ENCODE measurements at places on chromosomes 12 and 14. TPM values are rescaled to one million over a fixed set of nuclear protein-coding genes. Genes with fewer than 3 reads are reported as not detected.

The NKX2-1 gene
- total RNA-seq, result not detected

The KLRD1 gene
- 17.7 TPM for total RNA-seq

The GPR132 gene
- 16.8 TPM for total RNA-seq

The FAM222A gene
- total RNA-seq, result 4.2 TPM

The FAM181A gene
- not detected for total RNA-seq

The POLE gene
- total RNA-seq, result 98.4 TPM

The TAS2R10 gene
- 0.19 TPM for total RNA-seq

The GRIN2B gene
- total RNA-seq, result not detected

The PMEL gene
- 0.13 TPM for total RNA-seq

DNA sequence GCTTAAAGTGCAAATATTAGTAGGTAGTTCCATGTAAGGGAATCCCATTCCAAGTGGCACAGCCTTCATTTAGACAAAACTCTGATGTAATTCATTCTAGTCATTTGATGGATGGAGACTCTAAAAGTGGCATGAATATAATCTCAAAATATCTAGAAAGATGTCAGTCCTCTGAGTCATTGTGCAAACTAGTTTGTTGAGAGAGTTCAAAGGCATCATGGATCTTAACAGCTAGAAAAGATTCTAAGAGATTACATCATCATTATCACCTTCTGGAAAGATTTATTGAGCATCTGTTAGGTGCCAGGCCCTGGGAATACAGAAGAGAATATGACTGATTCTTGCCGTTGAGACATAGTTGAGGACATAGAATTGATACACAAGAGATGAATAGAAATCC lies 30.7 kb downstream of the CRADD start:
- no peak for DNase-seq

DNA sequence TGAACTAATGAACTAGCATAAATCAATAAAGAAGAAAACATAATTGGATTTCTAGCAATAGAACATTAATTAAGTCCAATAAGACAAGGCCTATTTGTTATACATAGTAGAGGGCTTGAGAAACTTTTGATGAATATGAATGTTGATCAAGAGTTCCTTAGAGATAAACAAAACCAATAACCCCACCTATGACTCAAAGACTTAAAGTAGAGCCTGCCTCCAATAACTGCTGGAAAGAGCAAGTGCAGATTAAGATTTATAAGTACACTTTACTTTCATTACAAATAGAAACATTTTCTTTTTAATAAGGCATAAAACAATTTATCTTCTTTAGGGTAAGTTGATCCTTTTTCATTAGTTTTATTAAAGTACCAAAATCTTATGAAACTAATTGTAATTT lies 185.7 kb downstream of the SRGAP1 start:
- DNase-seq, result no peak

DNA sequence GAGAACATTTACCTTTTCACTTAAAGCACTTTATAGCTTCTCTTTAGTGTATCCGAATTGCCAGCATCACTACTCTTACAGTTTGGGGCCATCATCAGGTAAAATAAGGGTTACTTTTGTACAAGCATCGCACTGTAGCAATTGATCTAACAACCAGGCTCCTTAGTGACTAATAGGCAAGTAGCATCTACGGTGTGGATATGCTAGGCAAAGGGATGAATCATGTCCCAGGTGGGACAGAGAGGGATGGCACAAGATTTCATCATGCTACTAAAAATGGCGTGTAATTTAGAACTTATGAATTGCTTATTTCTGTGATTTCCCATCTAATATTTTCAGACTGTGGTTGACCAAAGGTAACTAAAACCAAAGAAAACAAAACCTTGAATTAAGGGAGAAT lies 582.3 kb downstream of the KCNH5 start:
- no peak for DNase-seq

GRCh38 chr14:52010173-52010693 lies 20.9 kb downstream of the RTRAF start:
- no peak for DNase-seq

DNA sequence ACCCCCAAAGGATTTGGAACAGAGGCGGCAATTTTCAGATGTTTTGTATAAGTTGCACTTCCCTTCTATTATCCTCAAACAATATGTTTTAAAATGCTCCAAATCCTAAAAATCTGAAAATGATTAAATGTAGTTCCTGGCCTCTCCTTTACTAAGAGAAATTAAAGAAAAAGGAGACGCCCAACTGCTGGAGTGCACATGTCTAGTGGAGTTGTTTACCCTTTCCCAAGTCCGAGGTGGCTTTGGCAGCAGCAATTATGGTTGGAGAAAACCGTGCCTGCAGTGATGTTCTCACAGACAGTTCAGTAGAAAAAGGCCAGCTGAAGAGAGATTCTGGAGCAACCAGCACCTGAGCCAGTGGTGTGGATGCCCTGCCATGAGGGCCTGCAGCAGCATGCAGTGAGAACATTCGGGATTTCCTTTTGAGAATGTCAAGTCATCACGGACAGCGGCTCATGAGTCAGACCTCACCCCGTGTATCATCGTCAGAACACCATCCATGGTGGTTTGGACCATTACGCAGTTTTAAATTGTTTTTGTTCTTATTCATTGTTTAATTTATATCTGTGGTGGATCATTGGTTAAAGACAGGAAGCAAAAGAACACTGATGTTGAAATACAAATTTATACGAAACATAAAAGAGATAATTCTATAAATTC lies 179.0 kb upstream of the KRR1 start:
- no peak for DNase-seq

DNA sequence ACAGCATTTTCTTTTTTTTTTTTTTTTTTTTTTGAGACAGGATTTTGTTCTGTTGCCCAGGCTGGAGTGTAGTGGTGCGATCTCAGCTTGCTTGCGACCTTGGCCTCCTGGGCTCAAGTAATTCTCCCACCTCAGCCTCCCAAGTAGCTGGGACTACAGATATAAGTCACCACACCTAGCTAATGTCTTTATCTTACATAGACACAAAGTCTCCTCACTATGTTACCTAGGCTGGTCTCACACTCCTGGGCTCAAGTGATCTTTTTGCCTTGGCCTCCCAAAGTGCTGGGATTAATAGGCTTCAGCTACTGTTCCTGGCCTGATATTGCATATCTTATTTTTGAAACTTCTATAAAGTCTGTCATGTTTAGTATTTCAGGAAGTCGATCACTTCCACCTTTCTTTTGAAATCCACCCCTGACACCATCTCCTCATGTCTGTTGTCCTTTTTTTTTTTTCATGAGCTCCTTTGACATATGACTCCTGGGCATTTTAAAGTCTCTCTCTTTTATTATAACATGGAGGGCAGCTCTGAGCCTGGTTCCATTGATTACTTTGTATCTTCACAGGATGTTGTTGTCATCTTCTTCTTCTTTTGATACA lies 5.9 kb upstream of the A2ML1 start:
- DNase-seq, result no peak

DNA sequence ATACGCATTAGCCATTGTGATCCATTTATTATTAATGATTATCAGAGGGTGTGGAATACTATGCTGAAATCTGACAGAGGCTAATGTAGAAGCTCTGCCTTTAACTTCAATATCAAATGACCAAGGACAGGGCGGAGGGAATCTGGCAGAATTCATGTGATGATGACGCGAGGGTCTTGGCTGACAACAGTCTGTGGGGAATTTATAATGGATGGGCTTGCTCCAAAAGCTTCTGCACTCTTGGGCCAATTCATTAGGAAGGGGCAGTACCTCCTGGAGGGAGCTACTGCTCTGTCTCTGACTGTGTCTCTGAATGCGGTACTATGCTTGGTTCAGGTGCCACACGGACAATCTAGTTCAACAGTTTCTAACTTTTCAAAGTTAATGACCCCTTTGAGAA lies 46.2 kb downstream of the GALNT8 start:
- no peak for DNase-seq

DNA sequence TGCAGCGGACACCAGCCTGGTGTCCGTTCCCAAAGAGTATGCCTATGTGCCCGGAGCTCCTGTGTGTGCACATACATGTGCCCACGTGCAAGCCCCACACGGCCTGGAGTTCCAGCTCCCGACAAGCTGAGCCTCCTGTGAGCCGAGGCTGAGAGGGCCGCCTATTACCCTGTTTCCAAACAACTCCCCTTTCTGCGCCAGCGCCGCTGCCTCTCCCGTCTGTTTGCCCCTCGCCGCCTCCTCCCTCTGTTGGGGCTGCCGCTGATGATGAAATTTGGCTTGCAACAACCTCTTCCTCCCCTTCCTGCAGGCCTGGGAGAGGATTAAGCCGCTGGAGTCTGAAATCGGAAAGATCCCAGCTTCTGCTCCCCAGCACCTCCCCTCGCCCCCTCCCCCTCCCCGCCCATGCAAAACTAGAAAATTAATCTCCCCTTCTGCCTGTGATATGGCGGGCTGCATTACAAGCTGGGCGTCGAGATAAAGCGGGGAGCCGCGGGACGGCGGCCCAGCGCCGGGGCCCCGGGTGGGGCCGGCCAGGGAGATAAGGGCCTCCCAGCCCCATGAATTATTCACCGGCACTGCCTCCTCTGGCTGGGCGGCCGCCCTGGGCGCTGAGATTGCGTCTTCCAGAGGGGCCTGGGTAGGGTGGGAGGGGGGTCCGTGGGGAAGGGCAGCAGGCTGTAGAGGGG lies 6.8 kb upstream of the ASIC1 start:
- no peak for DNase-seq

DNA sequence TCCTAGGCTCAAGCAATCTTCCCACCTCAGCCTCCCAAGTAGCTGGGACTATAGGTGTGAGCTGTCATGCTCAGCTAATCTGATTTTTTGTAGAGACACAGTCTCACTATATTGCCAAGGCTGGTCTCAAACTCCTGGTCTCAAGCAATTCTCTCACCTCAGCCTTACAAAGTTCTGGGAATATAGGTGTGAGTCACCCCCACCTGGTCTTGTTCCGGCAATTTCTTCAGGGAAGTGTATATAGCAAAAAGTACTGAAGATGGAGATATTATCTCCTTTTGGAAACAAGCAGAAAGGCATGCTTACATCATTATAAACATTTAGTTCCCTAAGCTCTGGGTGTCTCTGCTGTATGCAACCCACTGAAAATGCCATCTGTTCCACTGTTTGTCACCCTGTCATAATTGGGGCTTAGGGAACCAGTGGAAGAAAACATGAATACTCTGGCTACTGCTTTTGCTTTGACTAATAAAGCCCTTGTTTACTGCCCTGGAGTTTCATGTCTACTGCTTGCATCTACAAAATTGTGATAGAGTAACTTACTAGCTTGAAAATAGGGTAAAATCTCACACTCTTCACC lies 940.2 kb downstream of the GALC start:
- no peak for DNase-seq

- no peak for DNase-seq
These were observed 73.5 kb downstream of the TTC7B start for GRCh38 chr14:90742729-90743128.

GRCh38 chr12:1768615-1769014 lies 51.8 kb upstream of the LRTM2 start:
- DNase-seq, result no peak

- no peak for DNase-seq
These were observed 9.5 kb downstream of the OAS1 start for GRCh38 chr12:112916270-112916669.

DNA sequence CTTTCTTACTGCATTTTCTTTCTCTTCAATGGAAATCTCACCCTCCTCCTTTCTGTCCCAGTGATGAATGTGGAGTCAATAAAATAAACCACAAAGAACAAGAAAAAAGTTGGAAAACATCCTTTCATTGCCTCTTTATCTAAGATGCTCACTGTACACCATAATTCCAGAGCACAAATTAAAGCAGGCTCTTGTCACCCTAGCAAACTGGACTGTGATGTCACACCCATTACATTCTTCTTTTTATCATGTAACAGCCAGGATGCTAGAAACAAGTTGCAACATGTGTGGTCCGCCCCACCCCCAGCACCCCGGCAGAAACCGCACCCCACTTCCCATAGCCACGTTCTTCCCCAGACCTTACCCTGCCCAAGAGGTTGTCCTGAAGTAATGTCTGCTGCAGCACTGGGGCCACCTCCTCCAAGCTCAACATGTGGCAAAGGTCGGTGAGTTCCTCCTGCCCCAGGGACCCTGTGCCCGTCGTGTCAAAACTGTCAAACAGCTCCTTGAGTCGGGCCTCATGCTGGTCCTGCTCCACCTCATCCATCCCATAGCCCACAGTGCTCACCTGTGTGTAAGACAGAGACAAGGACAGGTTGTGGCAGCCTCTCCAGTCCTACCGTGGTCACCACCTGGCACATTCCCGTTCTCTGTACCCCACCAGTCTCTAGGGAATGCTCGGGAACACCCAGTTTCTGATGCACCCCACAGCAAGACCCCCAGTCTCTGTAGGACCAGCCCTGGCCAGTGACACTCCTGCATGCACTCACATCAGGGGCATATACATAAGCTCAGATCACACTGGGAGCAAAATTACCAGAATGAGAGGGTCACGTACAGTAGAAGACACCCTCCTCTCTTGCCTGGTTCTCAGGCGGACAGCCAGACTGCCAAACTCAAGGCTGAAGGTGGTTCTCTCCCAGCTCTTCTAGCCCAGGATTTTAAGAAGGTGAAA lies 9.2 kb downstream of the NIN start:
- peak; percentile 28 for DNase-seq

- DNase-seq, result no peak
These were observed 2.5 kb downstream of the HNF1A start for GRCh38 chr12:120980800-120981368.

GRCh38 chr12:124866195-124866882 lies 2.7 kb upstream of the SCARB1 start:
- DNase-seq, result no peak

- no peak for DNase-seq
These were observed 202.6 kb upstream of the RASSF8 start for GRCh38 chr12:25755971-25756260.

DNA sequence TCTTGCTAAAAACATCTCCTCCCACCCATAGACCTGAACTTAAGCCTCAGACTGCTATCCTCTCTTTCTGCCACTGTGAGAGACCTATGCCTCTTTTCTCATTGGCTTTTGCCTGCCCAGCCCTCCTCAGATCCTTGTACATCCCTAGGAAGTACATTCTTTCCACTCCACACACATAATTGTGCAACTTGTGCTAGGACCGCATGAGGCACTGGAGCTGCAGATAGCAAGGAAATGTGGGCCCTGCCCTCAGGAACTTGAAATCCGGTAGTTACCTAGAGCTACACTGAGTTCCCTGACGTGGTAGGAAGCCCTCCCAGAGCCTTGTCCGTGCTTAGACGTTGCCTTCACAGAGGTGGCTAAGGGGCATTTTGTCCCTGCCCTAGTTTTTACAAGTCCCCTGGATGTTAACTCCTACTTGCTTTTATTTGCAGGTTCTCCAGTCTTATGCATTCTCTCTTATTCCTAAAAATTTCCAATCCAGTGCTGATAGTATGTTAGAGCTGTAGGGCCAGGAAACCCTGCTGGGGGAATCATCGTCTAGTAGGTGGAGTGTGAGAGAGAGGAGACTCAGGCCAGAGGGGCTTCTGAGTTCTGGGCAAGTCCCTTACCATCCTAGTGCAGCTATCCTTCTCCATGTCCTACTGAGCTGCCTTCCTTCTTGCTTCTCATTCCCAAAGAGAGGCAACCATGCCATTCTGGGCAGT lies 41.3 kb downstream of the NTF3 start:
- DNase-seq, result no peak

DNA sequence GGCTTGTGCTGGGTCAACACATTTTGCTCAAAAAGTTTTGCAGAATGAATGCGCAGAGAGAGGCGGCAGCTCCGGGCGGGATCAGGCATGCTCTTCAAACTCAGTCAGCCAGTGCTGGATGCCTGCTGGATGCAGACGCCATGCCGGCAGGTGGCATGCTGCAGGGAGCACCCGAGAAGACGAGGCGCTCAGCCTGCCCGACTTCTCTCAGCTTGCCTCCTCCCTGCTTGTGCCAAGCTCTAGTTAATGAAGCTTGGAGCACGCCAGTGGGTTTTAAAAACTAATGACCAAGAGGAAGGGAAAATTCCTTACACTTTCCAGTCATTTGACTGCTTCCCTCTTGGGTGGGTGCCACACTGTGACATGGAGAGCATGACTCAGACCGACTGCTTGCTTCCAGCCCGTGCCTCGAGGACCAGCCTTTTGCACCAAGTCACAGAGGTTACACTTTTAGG lies 39.8 kb downstream of the SLC24A4 start:
- no peak for DNase-seq
